ENCODE measurements at places on chromosomes 1 and 21. TPM values are rescaled to one million over a fixed set of nuclear protein-coding genes. Genes with fewer than 3 reads are reported as not detected.

The CA6 gene
- 0.66 TPM for total RNA-seq

The SPRR3 gene
- total RNA-seq, result not detected

The FMOD gene
- 0.68 TPM for total RNA-seq

The OR6N1 gene
- not detected for total RNA-seq

The S100A3 gene
- not detected for total RNA-seq

The CSMD2 gene
- not detected for total RNA-seq

The LRRC8B gene
- 31.1 TPM for total RNA-seq

The FAM72C gene
- total RNA-seq, result 17.1 TPM

GRCh38 chr1:983798-984475, 2.0 kb upstream of the PERM1 start:
- DNase-seq, result peak; percentile 73

GRCh38 chr1:22792396-22793160, 81.9 kb downstream of the EPHB2 start:
- no peak for DNase-seq

GRCh38 chr1:196607981-196608380, 259 bp downstream of the KCNT2 start:
- DNase-seq, result no peak

DNA sequence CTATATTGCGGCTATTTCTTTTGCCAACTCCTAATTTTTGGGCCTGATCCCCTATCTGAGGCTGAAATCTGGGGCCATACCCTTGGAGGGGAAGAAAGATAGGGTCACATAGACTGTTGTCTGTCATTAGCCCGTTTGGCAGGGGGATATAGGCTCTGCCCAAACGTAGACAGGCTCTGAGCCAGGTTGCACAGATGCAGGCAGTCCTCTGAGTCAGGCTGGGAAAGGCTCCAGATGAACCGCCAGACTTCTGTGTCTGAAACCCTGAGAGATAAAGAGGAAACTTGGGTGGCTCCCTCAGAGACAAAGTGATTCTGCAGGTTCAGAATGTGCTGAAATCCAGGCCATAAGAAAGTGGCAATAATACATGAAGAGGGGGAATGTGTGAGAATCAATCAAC, 4.0 kb upstream of the CAP1 start:
- no peak for DNase-seq

- DNase-seq, result no peak
These were observed 82.9 kb downstream of the NGF start for GRCh38 chr1:115255154-115255553.

GRCh38 chr21:44701023-44701400, 4.0 kb downstream of the KRTAP10-12 start:
- DNase-seq, result no peak

DNA sequence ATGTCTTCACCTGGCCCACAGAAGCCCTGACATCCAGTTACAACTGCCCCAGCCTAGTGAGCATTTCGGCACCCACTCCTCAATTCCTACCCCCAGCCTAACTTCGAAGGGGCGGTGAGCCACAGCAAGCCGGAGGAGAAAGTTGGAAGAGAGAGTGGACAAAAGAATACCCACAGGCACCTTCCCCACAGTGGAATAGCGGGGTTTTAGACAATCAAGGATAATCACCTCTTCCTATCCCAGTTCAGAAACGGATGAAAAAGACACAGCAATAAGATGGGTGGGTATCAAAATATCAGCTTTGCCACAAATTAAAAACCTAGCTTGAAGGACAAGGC, 1.3 kb upstream of the LSS start:
- DNase-seq, result no peak
